ENCODE measurements at places on chromosomes 3 and 15. TPM values are rescaled to one million over a fixed set of nuclear protein-coding genes. Genes with fewer than 3 reads are reported as not detected.

SI gene
- not detected for total RNA-seq

NUP210 gene
- not detected for total RNA-seq

SPATA12 gene
- total RNA-seq, result 0.32 TPM

MRPS11 gene
- total RNA-seq, result 49.3 TPM

FOXB1 gene
- not detected for total RNA-seq

MYL3 gene
- not detected for total RNA-seq

CORO2B gene
- total RNA-seq, result 18.3 TPM

CFAP20DC gene
- 8.2 TPM for total RNA-seq

FBXL22 gene
- total RNA-seq, result 0.23 TPM

MCTP2 gene
- 0.13 TPM for total RNA-seq

CALML4 gene
- total RNA-seq, result 2.2 TPM

IQCH gene
- 4.8 TPM for total RNA-seq

SCAP gene
- total RNA-seq, result 71.1 TPM

GOLGA8J gene
- total RNA-seq, result not detected

SCN11A gene
- total RNA-seq, result not detected

SLC6A11 gene
- total RNA-seq, result not detected

PRSS50 gene
- not detected for total RNA-seq

CHRM5 gene
- 0.06 TPM for total RNA-seq

HCN4 gene
- total RNA-seq, result not detected

TFDP2 gene
- total RNA-seq, result 244 TPM

IL5RA gene
- not detected for total RNA-seq

IL17RD gene
- 0.92 TPM for total RNA-seq

PTPRG gene
- 26.2 TPM for total RNA-seq

CAMK2N2 gene
- total RNA-seq, result 0.69 TPM

CCR3 gene
- total RNA-seq, result not detected

TEX55 gene
- not detected for total RNA-seq

LOXL1 gene
- 503 TPM for total RNA-seq

ACTC1 gene
- total RNA-seq, result 759 TPM

CHST13 gene
- total RNA-seq, result not detected

MAPKBP1 gene
- total RNA-seq, result 20.7 TPM

PRR20G gene
- not detected for total RNA-seq

VIPR1 gene
- total RNA-seq, result not detected

SAMD7 gene
- not detected for total RNA-seq

TXNRD3 gene
- total RNA-seq, result 9.9 TPM

IL17RE gene
- total RNA-seq, result 1.1 TPM

NR1I2 gene
- not detected for total RNA-seq

CIB2 gene
- total RNA-seq, result 1.8 TPM

MESP2 gene
- 0.45 TPM for total RNA-seq

PTX3 gene
- total RNA-seq, result 161 TPM

ROPN1 gene
- not detected for total RNA-seq

SNX22 gene
- total RNA-seq, result not detected

Data from LHCN-M2 (cell line).